CD4-positive, alpha-beta T cell treated with Interleukin-15 for 1 hour (primary cell): ENCODE measurements at places on chromosomes 11 and 22.

DNA sequence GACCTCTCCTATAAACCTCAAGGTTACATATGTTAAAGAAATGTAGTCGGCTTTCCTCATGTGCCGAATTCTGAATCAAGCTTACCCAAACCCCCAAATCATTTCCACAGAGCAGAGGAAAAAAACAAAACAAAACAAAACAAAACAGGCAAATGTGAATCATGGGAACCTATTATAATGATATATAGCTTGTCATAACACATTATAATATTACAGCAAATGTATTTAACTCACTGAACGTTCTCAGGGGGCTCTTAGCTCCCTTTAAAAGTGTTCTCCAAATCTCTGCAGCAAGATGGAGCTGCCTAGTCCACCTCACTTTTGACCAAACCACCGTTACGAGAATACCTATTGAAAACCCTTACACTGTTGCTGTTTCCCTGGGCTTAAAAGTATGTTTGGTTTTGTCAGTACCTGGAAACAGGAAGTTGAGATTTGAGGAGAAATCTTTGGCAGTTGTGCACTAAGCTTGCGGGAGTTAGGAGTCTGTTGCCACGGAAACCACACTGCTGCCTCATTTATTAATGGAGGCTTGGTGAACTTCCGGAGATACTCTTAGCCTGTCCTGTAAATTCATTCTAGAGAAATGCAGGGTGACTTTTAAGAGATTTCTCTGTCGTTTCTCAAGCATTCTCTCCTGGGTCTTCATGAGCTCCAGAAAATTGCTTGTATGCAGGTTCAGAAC, 167.0 kb upstream of the RASSF10 start:
- no peak for DNase-seq

- no peak for DNase-seq
Measured at GRCh38 chr11:808427-809286, 1.1 kb upstream of the RPLP2 start.

DNA sequence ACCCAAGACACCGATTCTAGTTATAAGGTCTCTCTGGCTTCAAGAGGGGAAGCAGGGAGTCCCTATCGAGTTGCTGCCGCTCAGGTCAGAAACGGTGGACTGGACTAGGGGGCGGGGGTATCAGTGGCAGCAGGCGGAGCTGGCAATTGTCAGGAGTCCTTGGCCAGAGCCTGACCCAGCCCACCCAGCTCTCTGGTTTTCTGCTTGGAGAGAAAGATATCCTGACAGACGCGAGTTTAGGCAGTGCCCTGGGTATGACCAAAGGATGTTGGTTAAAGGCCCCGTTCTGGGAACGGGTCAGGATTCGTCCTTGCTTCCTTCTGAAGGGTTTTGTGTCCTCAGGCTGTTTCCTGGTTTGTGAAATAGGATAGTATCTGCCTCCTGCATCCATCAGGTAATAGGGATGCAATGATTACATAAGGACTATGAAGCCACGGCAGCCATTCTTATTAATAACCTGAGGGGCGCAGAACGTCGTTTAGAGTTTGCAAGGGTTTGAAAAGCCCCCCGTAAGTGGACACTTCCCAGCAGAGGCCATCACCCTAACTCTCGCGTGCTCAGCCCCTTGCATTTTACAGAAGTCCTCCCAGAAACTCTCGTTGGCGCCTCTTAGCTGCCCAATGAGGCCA, 700 bp upstream of the DEPDC5 start:
- DNase-seq = no peak

- peak; percentile 49 for DNase-seq
Measured at GRCh38 chr22:19886605-19887255, 32.1 kb upstream of the GNB1L start.
